Occipital lobe (tissue), 3 donors: ENCODE measurements at places on chromosomes 5 and 9.

DNA sequence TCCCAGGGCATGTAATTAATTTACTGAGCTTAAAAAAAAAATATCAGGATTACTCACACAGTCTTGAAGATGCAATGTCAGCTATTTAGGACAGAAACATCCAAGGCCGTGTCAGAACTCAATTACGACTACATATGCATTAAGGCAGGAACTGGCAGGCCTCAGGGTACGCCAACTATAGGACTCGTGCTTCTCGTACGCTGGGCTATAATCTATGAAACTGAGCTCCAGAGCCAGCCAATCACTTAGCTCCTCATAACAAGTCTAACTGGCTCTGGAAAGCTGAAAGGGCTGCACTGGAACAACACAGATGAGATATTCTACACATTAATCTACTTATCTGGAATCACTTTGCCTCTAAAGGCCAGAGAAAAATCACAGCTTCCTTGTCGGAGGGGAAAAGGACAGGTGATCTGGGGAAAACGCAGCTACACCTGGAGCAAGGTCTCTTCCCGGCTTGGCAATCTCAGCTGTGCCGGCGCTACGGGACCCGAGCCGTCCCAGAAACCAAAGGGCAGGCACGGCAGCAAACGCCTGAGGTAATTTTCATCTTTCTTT is 212.0 kb downstream of the DEPDC1B start:
- DNase-seq = peak; percentile 17

- no peak for DNase-seq
These were observed 205.6 kb downstream of the GADD45G start for GRCh38 chr9:89810431-89810830.

DNA sequence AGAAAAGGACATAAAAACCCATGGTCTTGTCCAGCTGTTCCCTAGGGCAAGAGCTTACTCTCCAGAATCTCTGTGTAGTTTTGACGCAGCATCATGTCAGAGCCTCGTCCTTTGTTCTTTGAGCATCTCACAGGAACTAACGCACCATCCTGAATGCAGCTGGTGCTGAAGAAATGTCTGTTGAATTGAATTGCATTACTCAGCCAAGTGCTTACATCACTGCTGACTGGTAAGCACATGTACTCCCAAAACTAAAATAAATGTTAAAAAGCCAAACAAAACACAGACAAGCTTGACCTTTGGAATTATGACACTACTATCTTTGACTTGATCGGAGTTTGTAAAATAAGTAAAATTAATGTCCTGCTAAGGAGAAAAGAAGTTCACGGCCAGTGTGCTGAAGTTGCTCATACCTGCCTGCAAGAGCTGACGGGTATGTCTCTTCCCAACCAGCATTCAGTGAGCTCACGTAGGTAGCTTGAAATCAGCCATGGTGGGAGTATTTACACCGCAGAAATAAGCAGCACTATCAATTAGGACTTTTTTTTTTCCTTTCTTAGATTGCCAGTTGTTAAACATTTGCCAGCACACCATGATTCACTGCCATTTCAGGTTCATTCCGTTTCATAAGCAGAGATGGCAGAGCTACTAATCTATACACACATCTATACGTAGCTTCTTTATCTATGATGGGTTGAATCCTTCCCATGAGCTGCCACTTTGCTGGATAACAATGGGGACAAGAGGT is 310.6 kb upstream of the MSX2 start:
- no peak for DNase-seq

GRCh38 chr5:89901983-89902382 is 507.6 kb downstream of the CETN3 start:
- peak; percentile 35 for DNase-seq

DNA sequence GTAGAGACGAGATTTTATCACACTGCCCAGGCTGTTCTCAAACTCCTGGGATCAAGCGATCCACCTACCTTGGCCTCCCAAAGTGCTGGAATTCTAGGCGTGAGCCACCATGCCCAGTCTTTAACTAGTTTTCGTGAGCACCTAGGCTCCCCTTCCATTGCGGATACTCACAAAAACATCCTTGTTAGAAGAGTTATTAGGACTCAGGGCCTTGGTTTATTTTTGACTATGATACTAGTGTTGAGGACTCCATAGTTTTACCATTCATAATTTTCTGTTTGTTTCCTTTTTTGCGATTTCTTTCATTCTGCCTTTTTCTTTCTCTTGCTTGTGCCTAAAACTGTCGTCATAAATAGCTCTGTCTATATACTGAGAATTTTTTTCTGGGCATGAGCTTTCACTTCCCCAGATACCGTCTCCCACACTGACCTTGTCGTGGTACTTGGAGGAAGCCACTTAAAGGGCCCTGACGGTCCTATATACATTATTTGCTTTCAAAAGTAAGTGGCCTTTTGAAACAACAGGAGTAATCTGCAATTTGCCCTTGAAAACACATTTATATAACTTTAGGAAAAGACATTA is 5.2 kb downstream of the F2R start:
- no peak for DNase-seq
